ENCODE measurements at places on chromosomes 11 and 22.

GRCh38 chr11:69241844-69242243 lies 52.1 kb upstream of the MYEOV start:
- no peak for DNase-seq

GRCh38 chr11:64500176-64501013 lies 90.6 kb upstream of the SLC22A12 start:
- no peak for DNase-seq

DNA sequence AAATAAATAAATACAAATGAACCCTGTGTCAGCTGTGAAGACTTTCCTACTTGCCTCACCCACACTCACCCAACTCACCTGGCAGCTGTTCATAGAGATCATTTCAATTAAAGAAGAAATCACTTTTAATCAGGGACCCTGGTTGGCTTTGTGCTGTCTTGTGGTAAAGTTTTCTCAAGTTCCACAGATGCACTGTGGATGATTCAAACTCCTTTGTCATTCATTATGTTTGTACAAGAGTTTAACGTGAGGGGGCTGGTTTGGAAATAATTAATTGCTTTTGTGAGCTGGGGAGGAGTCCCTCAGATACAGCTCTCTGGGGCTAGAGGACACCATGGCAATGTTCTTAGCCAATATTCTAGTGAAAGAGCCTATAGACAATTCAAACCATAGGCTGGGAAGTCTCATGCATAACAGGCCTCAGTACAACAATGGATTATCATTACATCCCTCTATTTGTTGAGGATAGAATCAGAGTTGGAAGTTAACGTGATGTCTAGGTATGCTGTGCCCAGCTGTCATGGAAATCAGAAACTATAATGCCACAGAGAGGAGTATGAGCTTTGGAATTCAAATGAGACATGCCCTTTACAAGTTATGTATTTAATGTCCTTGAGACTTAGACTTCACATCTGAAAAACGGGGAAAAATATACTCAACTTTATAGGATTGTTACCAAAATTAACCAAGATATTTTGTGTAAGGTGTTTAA lies 698.5 kb downstream of the KCNA4 start:
- no peak for DNase-seq

GRCh38 chr11:124889191-124890091 lies 8.2 kb downstream of the ROBO4 start:
- DNase-seq = no peak

DNA sequence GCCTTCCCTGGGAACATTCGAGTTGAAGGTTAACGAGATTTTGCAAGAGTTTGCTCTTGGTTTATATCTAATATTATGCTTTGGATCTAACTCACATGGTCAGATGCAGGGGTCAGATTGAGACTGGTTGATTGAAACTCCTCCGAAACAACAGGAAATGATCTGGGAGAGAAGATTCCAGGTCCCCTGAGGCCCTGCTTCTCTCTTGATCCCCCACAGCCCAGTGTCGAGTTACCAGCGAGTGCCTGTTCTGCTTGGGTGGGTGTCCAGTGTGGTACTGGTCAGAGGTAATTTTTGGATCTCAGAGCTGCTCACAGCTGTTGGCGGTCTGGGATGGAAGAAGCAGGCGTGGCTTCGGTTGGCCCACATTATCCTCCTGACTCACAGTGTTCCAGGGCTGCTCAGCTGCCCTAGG lies 9.2 kb downstream of the FBLN1 start:
- no peak for DNase-seq
